Upper lobe of right lung (tissue), 1 donor: ENCODE measurements at places on chromosomes 1 and 21.

DNA sequence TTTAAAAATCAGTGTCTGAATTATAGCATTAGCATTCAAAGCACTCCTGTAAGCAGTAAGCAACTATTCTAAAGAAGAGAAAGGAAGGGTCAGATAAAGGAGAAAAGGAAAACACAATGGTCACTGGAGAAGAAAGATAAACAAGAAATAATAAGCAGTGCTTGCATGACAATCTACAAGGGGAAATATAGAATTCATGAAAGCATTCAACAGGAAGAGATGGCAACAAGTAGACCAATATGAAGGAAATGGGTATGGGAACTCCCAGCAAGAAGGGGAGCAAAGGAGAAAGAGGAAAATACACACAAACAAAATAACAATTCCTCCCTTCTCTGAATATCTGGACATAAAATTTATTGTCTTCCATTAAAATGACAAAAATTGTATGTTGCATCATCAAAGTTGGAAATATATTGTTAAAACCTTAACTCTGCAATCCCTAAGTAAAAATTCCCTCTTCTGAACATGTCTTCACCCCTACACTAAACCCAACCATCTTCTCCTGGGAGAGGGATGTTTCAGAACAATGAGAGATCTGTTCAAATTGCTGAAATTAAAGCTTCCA, 206.3 kb upstream of the SAMSN1 start:
- no peak for DNase-seq

- no peak for DNase-seq
These were observed 213.9 kb downstream of the PATJ start for GRCh38 chr1:61956016-61956645.

- DNase-seq = no peak
These were observed 17.4 kb upstream of the PLEKHA6 start for GRCh38 chr1:204376919-204377799.

GRCh38 chr1:17706445-17706844, 48.7 kb upstream of the ACTL8 start:
- no peak for DNase-seq

DNA sequence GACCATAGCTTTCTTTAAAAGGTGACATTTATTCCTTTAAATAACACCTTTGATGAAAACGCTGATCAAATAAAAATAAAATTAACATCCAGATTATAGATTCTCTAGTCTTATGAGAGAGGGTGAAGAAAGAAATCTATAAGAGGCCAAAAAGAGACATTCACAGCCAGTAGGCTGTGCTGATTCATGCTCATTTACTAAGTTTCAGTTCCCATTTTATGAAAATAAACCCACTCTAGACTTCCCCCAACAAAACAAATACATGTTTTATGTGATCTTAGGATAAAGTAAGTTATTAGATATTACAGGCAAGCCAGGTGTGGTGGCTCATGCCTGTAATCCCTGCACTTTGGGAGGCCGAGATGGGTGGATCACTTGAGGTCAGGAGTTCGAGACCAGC, 21.1 kb downstream of the ESRRG start:
- no peak for DNase-seq

- DNase-seq = no peak
These were observed 42.2 kb upstream of the KANK4 start for GRCh38 chr1:62361431-62361830.

DNA sequence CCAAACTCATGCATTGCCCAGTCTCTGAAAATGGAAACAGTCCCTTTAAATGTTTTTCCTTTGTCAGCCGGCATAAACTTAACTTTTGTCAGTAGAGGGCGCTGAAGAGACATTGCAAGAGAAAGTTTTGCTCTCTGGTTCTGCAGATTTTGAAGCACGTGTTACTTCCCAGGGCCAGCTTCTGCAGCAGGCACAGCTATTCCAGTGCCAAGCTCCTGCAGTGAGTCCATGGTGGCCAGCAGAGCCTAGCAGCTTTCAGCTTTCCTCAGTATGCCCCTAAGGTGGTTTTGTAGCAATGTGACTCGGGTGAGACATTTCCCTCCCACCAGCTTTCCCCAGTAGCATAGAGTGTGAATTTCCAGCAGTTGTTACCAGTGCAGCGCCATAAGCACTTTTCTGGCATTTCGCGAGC, 2.6 kb upstream of the IFI44L start:
- peak; percentile 71 for DNase-seq

DNA sequence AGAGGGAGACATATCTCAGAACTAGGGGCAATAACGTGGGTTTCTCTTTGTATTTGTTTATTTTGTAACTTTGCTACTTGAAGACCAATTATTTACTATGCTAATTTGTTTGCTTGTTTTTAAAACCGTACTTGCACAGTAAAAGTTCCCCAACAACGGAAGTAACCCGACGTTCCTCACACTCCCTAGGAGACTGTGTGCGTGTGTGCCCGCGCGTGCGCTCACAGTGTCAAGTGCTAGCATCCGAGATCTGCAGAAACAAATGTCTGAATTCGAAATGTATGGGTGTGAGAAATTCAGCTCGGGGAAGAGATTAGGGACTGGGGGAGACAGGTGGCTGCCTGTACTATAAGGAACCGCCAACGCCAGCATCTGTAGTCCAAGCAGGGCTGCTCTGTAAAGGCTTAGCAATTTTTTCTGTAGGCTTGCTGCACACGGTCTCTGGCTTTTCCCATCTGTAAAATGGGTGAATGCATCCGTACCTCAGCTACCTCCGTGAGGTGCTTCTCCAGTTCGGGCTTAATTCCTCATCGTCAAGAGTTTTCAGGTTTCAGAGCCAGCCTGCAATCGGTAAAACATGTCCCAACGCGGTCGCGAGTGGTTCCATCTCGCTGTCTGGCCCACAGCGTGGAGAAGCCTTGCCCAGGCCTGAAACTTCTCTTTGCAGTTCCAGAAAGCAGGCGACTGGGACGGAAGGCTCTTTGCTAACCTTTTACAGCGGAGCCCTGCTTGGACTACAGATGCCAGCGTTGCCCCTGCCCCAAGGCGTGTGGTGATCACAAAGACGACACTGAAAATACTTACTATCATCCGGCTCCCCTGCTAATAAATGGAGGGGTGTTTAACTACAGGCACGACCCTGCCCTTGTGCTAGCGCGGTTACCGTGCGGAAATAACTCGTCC, 1.3 kb upstream of the OLIG2 start:
- no peak for DNase-seq

DNA sequence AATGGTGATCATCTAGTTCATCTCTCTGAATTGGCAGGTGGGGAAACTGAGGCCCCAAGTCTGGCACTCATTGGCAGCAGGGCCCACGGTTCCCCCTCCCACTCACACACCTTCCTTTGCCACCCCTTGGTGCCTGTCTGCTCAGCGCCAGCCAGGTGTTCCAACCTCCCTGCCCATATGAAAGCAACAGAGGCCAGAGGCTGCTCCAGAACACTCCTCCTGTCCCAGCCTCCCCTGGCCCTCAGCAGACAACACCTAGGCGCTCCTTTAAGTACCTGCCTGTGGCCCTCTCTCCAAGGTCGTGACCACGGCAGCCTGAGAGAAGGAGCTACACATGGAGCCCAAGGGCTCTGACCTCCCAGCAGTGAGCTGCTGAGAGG, 362.3 kb upstream of the VAMP3 start:
- DNase-seq = peak; percentile 51

DNA sequence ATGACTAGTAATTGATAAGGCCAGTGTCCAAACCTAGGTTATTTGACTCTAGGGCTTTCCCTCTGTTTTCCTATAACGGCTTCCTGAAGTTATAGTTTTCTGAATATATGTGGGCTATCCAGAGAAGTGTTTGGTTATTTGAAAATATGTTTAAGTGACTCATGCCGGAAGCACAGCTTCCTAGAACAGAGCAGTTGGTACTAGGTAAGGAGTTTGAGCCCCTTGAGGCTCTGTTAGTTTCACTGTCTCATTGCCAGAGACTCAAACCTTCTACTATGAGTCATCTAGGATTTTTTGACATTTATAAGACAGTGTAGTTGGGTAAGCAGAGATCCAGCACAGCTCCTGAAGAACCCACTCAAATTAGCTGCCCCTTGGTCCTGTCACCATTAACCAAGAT, 27.1 kb upstream of the LEPR start:
- no peak for DNase-seq

DNA sequence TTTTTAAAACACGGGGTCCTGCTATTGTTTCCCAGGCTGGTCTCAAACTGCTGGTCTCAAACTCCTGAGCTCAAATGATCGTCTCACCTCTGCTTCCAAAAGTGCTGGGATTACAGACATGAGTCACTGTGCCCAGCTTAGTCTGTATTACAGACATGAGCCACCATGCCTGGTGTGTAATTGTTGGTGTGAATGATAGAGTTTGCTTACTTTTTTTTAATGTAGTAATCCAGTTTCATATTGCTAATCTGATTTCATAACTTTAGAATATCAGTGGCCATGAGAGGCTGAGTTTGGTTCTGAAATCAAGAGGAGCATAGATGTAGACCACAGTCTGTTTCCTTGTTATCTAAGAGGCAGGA, 3.4 kb downstream of the EPB41 start:
- no peak for DNase-seq

DNA sequence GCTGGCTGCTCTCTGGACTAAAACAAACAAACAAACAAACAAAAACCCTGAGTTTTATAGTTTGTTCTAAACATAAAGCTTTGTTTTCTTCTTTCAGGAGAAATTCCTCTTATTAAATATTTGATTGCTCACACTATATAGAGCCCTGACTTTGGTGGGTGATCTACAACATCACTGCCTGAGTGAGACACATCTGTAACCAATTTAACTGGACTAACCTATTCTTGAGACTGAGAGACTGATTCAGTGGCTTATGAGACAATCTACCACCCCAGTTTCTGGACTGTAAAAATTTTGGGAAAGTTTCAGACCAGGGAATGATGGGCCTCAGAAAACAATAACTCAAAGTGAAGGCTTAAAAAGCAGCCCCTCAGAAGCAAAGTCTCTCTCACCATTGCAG, 537.0 kb downstream of the NEGR1 start:
- no peak for DNase-seq

GRCh38 chr1:28145728-28146127, 30.8 kb downstream of the PTAFR start:
- no peak for DNase-seq

- DNase-seq = no peak
These were observed 195.6 kb downstream of the APP start for GRCh38 chr21:25974964-25975363.

DNA sequence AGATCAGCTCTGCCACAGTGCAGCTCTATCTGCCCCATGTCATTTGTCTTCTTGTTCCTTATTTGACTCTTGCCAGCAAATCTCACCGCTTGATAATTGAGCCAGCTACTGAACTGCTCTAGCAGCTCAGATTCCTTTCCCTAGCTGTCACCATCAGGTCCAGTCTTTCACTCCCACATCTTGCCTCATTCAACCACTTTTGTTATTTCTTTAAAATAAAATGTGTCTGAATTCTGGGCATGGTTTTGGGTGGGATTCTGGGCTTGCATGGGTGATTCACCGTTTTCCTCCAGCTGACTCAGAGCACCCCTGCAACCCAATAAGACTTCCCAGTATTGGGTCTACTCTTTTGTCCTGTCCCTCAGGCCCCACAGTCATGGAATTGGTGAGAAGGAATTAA, 215.7 kb downstream of the DSCAM start:
- DNase-seq = no peak

- no peak for DNase-seq
These were observed 4.0 kb downstream of the CRNN start for GRCh38 chr1:152410028-152410427.

- no peak for DNase-seq
These were observed 32.3 kb downstream of the PRDM16 start for GRCh38 chr1:3101124-3101939.

DNA sequence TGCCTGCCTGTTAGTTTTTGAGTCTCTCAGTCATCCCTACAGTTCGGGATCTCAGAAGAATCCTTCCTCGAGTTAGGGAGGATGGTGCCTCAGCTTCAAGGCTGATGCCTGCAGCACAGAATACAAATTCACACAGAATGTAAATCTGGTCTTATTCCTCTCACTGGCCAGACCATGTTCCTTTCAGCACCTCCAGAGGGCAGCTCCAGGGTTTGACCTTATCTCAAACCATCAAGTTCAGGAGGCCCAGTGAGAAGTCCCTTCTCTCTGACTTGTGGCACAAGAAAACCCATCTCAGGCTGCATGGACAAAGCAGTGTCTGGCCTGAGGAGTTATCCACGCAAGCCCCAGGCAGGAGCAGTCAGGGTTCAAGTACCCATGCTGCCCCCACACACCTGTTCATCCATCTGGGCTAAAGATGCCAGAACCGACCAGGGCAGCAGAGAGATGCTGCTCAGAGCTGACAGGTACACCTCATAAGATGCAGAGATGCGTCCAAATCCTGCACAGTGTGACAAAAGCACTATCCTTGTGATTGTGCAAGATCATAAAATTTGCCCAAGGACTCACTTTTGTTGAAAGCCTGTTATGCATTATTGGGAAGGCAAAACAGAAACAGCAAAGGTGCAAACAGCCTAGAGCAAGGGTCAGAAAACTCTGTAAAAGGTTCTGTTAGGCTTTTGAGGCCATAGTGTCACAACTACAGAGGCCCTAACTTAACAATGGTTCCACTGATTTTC, 49.8 kb downstream of the BCAR3 start:
- DNase-seq = no peak

DNA sequence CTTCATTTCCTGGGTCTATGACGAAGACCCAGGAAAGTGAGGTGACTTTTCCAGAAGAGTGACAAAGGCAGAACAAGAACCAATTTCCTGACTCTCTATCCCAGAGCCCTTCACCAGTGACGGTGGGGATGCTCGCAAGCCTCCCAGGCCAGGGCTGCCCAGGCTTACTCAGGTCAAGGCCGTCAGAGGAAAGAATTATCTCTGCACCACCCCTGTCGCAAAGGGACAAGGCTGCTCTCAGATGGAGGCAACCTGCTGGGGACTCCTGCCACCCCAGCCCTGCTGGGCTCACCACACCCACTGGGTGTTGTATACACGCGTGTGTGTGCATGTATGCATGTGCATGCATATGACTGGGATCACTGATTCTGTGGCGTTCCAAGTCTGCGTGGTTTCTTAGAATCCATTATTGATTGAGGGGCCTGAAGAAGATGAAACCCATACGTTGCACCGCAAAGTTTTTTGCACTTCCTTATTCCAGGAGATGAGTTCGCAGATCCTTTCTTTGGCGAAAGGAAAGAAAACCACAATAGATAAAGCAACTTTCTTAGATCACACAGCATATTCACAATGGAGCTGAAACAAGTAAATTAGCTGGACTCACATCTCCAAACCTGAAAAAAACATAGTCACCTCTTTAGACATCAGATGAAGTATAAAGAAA, 255.8 kb downstream of the RHOU start:
- no peak for DNase-seq
